ENCODE measurements at places on chromosomes 3 and 15. TPM values are rescaled to one million over a fixed set of nuclear protein-coding genes. Genes with fewer than 3 reads are reported as not detected.

DNA sequence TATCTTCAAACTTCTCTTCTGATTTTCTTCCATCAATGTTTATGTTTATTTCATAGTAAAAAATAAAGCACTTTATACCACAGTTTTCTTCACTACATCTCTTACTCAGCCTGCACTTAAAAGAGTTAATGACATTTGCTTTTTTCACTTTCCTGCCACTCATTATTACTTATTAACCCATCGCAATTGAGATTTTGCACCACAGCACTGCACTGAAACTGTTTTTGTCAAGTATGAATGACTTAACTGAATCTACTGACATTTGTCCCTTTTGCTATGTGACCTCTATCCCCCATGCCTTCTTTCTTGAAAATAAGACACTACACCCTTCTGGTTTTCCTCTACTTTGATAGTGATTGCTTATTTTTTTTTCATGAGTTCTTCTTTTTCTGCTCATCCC lies 739.7 kb upstream of the DPPA4 start:
- DNase-seq, result no peak

GRCh38 chr3:186318135-186318534 lies 43.9 kb downstream of the DGKG start:
- DNase-seq, result no peak

DNA sequence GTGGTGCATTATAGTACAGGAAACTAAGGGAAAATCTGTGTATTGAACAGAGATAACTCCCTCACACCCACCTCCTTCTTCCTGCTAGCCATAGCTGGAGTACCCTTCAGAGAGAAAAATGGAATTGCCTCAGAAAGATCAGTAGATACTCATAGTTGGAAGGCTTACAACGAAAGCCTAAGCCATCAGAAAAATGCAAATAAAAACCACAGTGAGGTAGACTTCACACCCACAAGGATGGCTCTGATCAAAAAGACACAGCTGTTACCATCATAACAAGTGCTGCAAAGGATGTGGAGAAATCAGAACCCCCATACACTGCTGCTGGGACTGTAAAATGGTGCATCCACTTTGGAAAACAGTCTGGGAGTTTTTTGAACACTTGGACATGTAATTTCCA lies 7.4 kb upstream of the DLG1 start:
- DNase-seq, result no peak

SELENOS gene
- polyA plus RNA-seq, result 50.0 TPM

GRCh38 chr15:85852969-85853368 lies 58.2 kb upstream of the KLHL25 start:
- DNase-seq, result no peak

- DNase-seq, result peak; percentile 59
Observed at GRCh38 chr3:126959921-126960603, 22.9 kb upstream of the PLXNA1 start.

GRCh38 chr3:150094150-150094933 lies 123.6 kb upstream of the PFN2 start:
- no peak for DNase-seq

WNT5A gene
- 0.34 TPM for polyA plus RNA-seq

GRCh38 chr15:69730281-69731080 lies 277.9 kb downstream of the RPLP1 start:
- DNase-seq, result no peak

GPR149 gene
- polyA plus RNA-seq, result not detected

WNT7A gene
- polyA plus RNA-seq, result 1.4 TPM

DNA sequence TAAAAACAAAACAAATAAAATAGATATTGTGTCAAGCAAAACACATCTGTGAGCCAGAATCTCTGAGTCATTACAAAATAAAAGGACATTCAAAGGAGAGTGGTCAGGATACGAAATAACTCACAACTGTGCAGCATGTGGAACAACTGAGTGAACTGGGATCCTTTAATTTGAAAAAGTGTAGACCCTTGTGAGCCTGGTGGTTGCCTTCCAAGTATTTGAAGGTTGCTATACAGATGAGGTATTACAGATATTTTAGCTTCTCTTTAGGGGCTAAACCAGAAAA lies 26.7 kb downstream of the KCNMB2 start:
- no peak for DNase-seq

GRCh38 chr15:70604666-70605315 lies 158.6 kb downstream of the UACA start:
- DNase-seq, result peak; percentile 74

GRCh38 chr3:57068437-57069089 lies 8.1 kb downstream of the SPATA12 start:
- DNase-seq, result no peak

LRTM1 gene
- polyA plus RNA-seq, result not detected

DNA sequence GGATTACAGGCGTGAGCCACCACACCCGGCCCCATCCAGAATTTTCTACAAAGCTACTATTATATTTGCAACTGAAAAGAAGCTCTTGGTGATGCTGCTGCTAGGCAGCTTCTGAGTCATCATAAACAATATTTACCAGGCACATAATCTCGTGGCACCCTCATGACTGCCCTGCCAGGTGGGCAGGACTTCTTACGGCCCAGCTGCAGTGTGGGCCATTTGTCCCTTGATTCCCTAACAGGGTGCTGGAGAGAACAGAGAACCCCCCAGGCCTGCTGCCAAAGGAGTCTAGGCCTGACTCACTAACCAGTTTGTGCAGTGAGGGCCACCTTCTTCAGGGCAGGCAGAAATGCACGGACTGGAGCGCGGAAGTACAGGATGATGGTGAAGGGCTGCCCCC lies 4.9 kb downstream of the EPB42 start:
- no peak for DNase-seq

GRCh38 chr15:51170882-51171633 lies 76.4 kb upstream of the TNFAIP8L3 start:
- peak; percentile 17 for DNase-seq

- DNase-seq, result peak; percentile 85
Observed at GRCh38 chr15:40092256-40092978, 16.3 kb downstream of the BMF start.

IGSF10 gene
- 10.2 TPM for polyA plus RNA-seq

BLM gene
- 3.8 TPM for polyA plus RNA-seq

FAM81A gene
- 10.4 TPM for polyA plus RNA-seq

GRCh38 chr15:89576417-89576773 lies 1.1 kb downstream of the TICRR start:
- no peak for DNase-seq

DNA sequence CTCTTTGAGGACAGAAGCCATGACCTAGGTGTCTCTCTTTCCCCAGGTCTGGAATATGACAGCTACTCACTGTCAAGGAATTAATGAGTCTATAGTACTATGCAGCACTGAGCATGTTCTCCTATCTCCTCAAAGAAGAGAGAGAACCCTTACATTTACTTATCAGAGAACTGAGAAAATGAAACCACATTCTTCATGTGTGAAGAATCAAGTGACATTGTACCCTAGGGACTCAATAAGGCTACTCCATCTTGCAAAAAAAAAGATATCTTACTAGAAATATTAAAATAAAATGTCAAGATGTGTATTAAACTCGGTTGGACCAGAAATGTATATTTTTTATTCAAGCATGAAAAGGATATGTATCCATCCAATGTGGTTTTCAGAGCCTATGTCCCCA lies 133.2 kb upstream of the COL8A1 start:
- DNase-seq, result no peak

SACM1L gene
- 9.9 TPM for polyA plus RNA-seq

DNA sequence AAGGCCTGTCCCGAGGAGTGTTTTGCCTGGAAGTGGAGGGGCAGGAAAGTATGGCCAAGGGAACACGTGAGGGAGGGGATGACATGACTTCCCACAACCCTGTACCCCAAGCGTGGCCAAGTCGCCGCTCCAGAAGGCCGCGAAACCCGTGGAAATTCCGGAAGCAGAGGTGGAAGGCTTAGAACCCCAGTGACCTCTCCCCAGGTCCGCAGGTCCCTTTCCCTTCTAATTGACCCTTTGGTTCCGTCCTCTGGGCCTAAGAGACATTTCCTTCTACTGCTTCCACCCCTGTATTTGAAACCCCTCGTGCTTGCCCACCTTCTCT lies 548 bp upstream of the BTBD1 start:
- no peak for DNase-seq

ANKRD34C gene
- 0.20 TPM for polyA plus RNA-seq

- no peak for DNase-seq
Observed at GRCh38 chr3:178629430-178630178, 93.4 kb downstream of the KCNMB2 start.

DNA sequence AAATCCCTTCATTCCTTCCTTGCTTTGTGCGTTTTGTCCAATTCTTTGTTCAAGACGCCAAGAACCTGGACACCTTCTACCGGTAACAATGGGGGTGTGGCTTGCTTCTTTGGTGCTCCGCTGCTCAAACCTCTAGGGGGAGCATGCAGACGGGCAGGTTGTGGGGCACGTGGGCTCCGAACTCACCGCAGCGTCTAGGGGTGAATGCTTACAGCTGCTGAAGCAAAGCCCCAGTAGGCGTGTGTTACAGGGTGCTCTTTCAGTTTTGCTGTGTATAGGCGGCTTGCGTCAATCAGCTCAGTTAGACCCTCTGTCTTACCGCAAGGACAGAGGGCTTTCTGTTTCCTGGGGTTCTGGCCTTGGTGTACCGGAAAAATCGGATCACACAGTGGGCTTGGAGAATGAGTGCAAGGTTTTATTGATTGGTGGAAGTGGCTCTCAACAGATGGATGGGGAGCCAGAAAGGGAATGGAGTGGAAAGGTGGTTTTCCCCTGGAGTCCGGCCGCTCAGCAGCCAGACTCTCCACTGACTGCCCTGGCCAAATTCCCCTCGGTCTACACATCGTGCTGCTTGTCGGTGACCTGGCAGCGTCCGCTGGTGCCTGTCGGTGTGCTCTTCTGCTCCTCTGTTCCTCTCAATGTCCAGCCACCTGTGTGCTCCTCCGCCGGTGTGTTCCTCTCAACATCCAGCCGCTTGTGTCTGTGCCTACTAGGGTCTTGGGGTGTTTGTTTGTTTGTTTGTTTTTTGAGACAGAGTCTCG lies 1.2 kb upstream of the LRRC34 start:
- peak; percentile 21 for DNase-seq

DNA sequence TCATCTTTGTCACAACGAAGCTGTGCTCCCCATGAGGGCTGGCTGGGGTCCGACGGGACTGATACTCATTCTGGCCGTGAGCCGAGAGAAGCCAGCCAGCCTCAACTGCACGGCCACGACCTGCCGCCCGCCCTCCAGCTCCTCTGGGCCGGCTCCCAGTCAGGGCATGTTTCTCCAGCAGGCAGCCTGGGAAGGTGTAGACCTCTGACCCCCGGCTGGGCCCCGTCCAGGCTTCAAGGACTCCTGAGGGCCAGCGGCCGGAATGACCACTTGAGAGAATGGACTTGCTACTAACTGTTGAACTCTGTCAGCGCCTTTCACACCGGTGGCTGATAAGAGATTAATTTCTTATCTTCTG lies 18.1 kb upstream of the MUC4 start:
- DNase-seq, result no peak

CKMT1B gene
- polyA plus RNA-seq, result 43.7 TPM

All from brain (organoid and tissue), 16 donors.